Transverse colon (tissue), 4 donors: ENCODE measurements at places on chromosomes 12 and 14.

DNA sequence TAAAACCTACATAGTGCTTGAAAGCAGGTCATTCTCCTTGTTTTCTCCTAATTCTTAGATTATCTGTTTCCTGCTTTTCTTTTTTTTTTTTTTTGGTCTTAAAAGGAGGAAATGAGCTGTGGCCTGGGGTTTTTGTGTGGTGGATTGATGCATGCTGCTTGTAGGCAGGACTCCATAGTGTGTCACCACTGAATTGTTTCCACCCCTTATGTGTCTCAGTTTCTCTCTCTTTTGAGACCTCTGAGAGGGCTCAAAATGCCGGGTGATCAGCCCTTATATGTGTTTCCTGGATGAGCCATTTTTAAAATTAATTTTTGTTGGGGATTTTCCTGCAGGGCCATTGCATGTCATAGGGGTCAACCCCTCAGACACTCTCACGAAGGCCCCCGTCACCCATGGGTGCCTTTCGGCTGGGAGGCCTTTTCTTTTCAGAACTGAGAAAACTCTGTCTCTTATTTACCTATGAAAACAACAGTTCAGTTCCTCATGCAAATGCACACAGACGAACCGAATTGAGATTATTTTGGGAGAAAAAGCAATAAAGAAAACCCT is 32.0 kb upstream of the LRRK2 start:
- peak; percentile 25 for DNase-seq

GRCh38 chr14:56949828-56950227 is 139.5 kb upstream of the OTX2 start:
- peak; percentile 11 for DNase-seq

DNA sequence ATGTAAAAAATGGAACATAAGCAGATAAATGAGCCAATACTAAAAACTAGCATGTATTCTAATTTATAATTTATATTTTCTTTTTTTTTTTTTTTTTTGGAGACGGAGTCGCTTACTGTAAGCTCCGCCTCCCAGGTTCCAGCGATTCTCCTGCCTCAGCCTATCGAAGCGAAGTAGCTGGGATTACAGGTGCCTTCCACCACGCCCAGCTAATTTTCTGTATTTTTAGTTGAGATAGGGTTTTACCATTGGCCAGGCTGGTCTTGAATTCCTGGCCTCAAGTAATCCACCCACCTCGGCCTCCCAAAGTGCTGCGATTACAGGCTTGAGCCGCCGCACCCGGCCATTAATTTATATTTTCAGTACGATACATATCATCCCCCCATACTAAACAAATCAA is 2.7 kb downstream of the MAPK1IP1L start:
- no peak for DNase-seq

- DNase-seq, result no peak
Measured at GRCh38 chr12:65472079-65472478, 193.6 kb downstream of the MSRB3 start.

DNA sequence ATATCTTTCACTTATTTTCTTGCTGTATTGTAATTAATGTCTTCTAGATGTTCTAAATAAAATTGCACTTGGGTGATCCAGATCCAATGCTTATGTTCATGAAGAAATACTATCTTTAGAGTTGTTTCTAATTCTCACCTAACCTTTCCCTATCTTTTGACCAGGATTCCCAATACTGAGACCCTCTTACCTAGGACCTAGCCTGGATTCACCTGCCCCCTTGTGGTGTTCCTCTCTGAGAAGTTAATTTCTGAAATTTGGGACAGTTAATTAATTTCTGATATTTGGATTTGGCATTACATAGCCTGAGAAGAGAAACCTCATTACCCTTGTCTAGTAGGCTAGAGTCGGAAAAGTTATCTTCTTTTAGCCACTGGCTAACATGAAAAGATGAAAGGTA is 29.5 kb downstream of the FOXA1 start:
- no peak for DNase-seq
